Stimulated activated CD8-positive, alpha-beta memory T cell treated with anti-CD3 and anti-CD28 coated beads, Interleukin-4, amount 100 ng/mL, for 4 hours (primary cell): ENCODE measurements at places on chromosomes 16 and 17.

- DNase-seq = no peak
Measured at GRCh38 chr16:68263559-68264127, 683 bp upstream of the SLC7A6 start.

DNA sequence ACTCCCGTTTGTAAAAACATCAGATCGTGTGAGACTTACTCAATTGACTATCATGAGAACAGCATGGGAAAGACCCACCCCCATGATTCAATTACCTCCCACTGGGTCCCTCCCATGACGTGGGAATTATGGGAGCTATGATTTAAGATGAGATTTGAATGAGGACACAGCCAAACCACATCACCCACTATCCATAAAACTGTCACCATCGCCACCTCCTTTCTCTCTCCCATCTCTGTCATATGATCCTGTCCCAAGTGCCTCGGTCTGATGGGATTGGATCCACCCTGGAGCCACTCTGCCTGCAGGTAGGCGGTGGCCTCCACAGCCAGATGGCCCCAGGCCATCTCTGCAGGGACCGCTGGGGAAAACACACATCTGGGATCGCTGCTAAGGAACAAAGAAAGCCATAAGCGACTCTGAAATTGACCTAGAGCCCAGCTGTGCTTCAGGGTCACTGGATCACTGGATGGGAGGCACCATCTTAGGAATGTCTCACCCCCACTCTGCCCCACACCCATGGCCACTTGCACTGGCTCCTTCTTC, 61.2 kb downstream of the TMEM186 start:
- no peak for DNase-seq

- no peak for DNase-seq
Measured at GRCh38 chr16:83552228-83552627, 255.6 kb upstream of the HSBP1 start.

DNA sequence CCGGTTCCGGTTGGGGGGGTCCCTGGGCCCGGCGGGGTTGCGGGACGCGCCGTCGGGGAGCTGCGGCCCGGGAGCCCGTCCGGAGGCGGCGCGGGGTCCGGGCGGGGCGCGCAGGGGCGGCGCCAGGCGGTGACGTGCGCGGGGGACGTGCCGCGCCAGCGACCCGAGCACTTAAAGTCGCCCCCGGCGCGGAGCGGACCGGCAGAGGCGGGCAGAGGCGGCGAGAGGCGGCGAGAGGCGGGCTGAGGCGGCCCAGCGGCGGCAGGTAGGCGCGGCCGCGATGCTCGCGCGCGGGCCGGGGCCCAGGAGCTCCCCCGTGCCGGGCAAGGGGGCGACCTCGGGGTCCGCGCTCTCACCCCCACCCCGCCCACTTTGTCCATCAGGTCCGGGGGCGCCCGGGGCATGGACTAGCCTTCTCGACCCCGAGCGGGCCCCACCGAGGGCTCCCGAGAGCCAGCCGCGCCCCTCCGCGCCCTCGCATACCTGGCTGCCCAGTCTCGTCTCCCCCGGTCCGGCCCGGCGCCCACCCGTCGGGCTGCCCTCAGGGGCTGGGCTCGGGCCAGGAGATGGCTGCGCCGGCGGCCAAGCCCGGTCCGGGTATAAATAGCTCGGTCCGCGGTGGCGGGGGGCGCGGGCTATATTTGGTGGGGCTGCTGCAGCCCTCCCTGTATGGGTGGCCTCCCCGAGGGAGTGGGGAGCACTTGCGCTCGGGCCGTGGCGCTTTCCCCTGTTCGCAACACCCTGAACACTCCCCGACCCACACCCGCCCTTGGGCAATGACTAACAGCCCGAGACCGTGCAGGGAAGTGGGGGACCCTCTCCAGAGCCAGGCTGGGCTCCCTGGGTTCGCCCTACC, at the start of gene SLC16A3:
Gene SLC16A3 (plus strand): TSS at position 201 of the 856 bp plus-strand sequence. CDS start 6,967 bp downstream, outside the sequence.
- DNase-seq = no peak

DNA sequence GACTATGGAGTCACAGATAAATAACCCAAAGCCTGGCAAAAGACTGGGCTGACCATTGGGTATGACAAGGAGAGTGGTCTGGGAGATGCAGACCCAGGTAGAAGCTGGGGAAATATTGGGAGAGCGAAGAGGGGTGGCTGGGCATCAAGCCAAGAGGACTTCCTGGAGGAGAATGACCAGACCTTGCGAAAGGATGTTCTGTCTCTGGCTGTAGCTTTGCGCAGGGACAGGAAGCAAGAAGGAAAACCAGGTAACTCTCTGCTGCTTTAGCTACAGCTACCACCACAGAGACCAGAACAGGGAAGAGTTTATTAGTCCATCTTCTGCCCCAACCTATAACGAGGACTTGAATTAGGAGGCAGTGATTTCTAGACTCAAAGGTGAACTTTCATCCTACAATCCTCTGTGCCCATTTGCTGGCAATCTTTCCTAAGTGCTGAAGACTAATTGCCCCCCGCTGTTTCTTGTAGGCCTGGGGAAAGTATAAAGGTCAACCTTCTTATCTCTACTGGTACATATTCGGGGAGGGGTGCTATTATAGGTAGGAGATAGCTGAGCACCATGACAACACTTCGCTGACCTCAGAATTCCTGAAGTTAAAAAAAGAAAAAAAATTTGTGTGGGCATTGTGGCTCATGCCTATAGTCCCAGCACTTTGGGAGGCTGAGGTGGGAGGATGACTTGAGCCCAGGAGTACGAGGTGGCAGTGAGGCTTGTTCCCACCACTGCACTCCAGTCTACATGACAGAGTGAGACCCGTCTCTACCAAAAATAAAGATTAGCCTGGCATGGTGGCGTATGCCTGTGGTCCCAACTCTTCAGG, 19.1 kb upstream of the KIFC3 start:
- no peak for DNase-seq

GRCh38 chr17:48571024-48571818, 6.9 kb downstream of the HOXB4 start:
- no peak for DNase-seq

GRCh38 chr16:67258161-67258835, 9.5 kb downstream of the SLC9A5 start:
- no peak for DNase-seq

GRCh38 chr17:62891659-62892058, 74.4 kb upstream of the TANC2 start:
- no peak for DNase-seq

DNA sequence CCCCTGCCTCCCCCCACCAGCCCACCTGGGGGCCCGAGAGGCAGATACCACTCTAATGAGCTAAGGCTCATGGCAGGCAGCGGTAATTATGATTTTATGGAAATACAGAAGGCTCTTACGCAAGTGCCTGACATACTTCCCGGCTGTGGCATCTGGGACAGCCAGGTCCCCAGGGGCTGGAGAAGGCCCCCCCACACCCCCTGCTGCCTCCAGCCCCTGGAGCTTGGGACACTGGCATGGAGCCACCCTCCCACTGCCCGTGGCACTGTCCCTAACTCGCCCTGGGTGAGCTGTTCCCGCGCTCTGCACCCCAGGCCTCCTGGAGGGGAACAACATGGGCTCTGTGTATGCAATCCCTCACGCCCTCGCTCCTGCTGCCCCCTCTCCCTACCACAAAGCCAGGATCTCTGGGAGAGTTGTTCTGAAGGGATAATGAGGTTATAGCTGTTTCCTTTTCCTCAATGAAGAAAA, 5.4 kb upstream of the STAC2 start:
- no peak for DNase-seq

- DNase-seq = no peak
Measured at GRCh38 chr17:33978889-33979288, 276.2 kb upstream of the CCL2 start.
